Suppressor macrophage (primary cell): ENCODE measurements at places on chromosomes 11 and 22.

DNA sequence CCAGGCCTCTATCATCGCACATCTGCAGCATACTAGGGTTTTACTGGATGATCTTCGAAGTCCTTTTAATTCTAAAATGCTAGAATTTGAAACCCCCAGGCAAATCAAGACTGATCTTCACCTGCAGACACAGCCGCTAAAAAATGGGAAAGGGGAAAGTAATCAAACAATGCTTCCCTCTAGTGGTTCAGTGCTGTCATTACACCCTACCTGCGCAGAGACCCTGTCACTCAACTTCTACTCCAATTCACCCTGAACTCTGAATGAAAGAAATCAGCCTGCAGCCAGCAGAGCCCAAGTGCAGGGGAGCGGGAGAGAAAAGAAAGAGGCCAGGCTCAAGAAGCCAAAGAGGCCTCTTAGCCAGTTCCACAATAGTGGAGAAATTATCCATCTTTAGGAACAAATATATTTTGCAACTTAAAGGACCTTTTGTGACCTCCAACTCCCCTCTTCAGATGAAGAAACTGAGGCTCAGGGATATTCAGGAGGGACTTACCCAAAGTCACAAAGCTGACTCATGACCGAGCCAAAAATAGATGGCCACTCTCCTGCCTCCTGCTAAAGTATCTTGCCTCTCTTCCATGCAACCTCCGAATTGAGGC is 33.0 kb downstream of the SERGEF start:
- DNase-seq, result peak; percentile 53

- no peak for DNase-seq
Observed at GRCh38 chr22:17883356-17883755, 109.1 kb upstream of the BID start.

GRCh38 chr11:72224564-72225410 is at the start of gene INPPL1:
Gene INPPL1, plus strand, starts transcription at chr11:72224767. Its CDS starts 218 bp downstream, at chr11:72224985.
- peak; percentile 43 for DNase-seq

DNA sequence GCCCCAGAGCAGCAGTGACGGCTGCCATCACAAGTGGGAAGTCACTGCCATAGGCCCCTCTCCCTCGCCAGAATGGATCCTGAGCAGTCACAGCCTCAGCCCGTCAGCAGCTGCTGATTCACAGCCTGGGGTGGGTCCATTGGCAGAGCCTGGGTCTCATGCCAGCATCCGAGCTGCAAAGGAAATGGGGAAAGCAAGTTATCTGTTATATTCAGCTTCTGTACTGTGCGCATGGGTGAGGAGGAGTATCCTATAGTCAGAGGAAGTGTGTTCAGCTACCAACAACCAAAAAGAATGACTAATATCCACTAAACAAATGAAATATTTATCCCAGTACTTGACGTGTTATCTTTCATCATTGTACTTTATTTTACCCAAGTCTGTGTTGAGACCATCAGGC is 119.7 kb downstream of the RCN1 start:
- DNase-seq, result no peak

GRCh38 chr22:45919504-45920286 is 57.3 kb downstream of the WNT7B start:
- DNase-seq, result no peak

- DNase-seq, result no peak
Observed at GRCh38 chr11:85590848-85591483, 36.2 kb downstream of the DLG2 start.

DNA sequence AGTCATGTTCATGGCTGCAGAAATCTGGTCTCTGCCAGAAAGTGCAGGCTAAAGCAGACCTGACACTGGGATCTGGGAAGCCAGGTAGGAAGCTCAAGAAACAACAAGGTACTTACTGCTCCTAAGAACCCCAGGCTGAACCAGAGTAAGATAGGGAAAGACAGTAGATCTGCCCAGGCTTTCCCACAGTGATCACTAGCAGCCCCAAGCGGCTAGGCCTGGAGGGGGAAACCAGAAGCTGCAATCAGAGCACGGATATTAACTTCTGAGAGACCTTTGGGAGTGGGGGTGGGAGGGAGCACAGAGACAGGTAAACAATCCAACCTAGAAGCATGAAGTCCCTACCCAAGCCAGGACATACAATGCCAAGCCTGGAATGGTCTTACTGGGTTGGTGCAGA is 135.2 kb upstream of the C11orf58 start:
- DNase-seq, result no peak

- no peak for DNase-seq
Observed at GRCh38 chr11:126139111-126140091, 72.0 kb downstream of the RPUSD4 start.

DNA sequence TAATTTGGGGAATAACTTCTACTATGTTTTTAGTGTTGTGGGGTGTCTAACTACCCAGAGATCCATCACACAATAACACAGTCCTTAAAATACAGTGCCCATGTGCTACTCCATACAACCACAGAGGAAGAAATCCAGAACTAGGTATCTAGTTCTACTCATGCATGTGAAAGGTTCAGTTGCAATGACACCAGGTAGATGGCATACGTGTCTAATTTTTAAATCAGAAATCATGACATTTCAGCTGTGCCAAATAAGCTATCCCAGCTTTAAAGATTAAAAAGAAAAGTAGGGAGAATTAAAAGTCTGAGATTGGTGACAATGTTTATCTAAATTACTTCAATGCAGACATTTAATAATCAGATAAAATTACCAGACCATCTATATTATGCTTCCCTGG is 122.2 kb downstream of the CD44 start:
- no peak for DNase-seq

- DNase-seq, result no peak
Observed at GRCh38 chr11:65102142-65103095, 6.4 kb downstream of the VPS51 start.

DNA sequence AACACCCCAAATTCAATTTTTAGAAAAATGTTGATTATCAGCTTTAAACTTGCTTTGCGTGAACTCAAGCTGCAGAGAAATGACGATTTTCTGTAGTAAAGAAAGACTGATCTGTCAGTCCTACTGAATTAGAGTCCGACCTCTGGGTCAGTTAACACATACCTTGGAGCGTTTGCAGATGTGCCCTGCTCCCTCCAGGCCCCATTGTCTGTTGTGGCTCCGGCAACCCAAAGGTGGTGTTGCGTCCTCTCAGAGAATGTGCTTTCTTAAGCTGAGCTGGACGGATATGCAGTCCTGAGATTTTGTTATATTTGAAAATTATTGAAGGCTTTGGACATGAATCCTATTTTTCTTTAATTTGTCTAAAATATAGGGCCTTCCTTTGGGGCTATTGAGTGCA is 31.5 kb upstream of the MYO18B start:
- DNase-seq, result no peak

DNA sequence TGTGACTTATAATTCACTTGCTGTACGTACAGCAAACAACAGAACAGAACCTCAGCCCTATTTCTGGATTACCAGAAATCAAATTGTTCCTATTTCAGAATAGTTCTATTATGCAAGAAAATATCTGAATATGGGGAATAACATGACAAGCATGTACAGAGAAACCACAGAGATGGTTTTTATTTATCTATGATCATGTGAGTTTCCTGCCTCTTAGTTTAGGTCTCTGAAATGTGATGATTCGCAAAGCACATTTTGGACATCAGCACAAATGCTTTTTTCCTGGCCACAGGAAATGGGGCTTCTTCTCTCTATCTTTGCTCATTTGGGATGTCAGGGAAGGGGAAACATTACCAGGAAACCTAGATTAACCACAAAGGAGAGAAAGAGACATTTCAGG is 266.7 kb upstream of the CTSC start:
- DNase-seq, result no peak

GRCh38 chr11:126135235-126136176 is 72.8 kb upstream of the CDON start:
- DNase-seq, result no peak

DNA sequence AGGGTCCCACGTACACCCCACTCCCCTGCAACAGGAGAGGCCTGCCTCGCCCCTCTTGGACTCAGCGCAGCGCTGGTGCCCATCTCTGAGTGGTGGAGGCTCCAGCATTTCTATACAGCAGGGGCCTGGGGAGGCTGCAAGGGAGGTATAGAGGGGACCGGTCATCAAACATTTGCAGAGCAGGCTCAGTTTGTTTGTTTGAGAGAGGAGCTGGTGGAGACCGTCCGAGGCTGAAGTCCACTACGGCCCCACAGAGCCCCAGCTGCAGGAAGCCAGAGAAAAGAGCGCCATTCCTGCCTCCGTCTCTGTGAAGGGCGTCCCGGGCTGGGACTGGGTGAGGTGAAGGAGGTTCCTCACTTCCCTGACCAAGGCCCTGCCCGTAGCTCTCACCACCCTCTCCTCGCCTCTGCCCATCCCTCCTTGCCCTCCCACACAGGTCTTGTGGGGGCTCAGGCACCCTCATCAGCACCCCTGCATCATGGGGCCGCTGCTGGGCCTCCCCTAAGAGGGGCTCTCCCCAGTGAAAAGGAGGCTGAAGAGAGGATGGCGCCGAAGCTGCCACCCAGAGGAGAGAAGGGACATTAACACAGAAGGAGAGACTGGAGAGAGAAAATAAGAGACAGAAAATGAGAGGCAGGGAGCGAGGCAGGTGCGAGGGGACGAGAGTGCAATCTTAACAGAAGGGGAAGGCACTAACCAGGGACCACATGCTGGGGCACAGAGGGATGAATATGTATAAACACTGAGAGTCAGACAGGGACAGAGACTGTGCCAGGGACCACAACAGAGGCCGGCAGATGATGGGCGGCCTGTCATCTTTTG is 24.5 kb downstream of the RPUSD4 start:
- no peak for DNase-seq

DNA sequence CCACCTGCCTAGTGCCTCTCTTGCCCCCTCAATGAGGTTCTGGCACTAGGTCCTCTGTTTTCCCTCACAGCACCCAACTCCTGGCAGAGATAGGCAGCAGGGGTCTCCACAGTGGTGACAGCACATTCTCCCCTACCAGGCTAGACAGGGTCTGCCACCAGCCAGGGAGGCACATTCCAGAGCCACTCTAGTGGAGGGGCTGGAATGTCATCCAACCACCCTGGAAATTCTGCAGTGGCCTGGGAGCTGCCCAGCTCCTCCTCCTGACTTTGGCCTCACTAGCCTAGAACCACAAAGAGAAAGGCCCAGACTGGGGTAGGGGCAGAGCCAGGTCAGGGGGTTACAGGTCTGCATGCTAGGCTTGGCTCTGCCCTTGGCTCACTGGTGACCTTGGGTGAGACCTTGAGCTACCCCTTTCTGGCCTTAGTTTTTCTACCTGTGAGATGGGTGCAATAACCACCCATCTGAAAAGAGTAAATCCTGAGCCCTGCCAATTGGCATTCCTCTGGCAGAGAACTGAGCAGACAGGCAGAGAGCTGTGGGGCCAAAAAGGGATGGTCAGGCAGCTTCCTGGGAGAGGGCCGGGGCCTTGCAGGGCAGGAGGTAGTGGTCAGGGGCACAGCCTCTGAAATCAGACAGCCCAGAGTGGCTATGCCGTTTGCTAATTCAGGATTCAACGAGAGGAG is 7.1 kb downstream of the P2RY2 start:
- no peak for DNase-seq

- DNase-seq, result no peak
Observed at GRCh38 chr11:93633835-93634234, 27.6 kb upstream of the CEP295 start.

- no peak for DNase-seq
Observed at GRCh38 chr11:66189031-66189745, 79.3 kb upstream of the RAB1B start.

- DNase-seq, result no peak
Observed at GRCh38 chr11:37786214-37786755, 1188.2 kb upstream of the RAG2 start.

DNA sequence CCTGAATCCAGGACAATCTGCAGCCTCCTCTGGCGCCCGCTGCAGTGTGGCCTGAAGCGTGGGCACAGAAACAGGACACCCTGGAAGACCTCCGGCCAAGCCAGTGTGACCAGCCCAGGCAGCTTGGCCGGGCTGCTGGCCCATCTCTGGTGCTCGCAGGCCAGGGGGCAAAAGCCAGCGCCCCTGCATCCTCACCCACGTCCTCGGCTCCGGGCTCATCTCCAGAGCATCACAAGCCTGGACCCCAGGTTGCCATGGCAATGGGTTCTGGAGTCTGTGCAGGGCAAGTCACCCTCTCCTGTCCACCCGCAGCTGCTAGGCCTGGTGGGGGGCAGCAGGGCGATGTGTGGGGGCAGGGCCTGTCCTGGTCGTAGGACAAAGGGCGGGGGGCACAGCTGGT is 9.3 kb upstream of the PDGFB start:
- DNase-seq, result no peak

GRCh38 chr11:68012044-68012842 is 2.1 kb downstream of the ALDH3B1 start:
- DNase-seq, result no peak

GRCh38 chr22:32569956-32570355 is 95.3 kb downstream of the FBXO7 start:
- DNase-seq, result no peak

- no peak for DNase-seq
Observed at GRCh38 chr11:1295086-1295485, 14.3 kb downstream of the TOLLIP start.

GRCh38 chr22:45878051-45878781 is 98.7 kb downstream of the WNT7B start:
- DNase-seq, result no peak

- DNase-seq, result no peak
Observed at GRCh38 chr22:30214703-30215407, 31.7 kb downstream of the LIF start.

- DNase-seq, result no peak
Observed at GRCh38 chr11:122642971-122643370, 12.6 kb upstream of the UBASH3B start.

DNA sequence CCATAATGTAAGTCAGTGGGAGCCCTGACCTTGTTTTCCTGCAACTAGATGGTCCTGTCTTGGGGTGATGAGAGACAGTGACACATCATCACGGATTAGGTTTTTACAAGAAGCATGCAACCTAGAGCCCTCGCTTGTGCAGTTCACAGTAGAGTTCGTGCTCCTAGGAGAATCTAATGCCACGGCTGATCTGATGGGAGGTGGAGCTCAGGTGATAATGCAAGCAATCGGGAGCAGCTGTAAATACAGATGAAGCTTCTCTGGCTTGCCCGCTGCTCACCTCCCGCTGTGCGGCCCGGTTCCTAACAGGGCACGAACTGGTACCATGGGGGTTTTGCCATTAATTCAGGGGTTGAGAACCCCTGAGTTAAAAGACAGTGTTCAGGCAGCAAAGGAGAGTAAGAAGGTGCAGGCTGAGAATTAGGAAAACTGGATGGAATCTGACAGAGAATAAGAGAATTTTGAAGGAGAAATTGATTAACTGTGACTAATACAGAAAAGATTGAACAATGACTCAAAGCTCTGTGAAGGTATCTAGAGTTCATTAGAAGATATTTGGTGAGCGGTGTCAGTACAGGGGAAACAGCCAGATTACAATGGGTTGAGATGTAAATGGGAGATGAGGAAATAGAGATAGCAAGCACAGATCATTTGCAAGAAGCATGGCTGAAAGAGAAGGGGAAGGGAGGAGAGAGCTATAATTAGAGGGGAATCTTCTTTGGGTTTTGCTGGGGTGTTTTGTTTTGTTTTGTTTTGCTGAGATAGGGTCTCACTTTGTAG is 21.0 kb downstream of the WEE1 start:
- no peak for DNase-seq
